ENCODE measurements at places on chromosomes 5 and 9.

- DNase-seq: no peak
Measured at GRCh38 chr5:176883700-176884570, 15.2 kb downstream of the HK3 start.

- DNase-seq: no peak
Measured at GRCh38 chr5:163432544-163432943, 4.9 kb upstream of the CCNG1 start.

DNA sequence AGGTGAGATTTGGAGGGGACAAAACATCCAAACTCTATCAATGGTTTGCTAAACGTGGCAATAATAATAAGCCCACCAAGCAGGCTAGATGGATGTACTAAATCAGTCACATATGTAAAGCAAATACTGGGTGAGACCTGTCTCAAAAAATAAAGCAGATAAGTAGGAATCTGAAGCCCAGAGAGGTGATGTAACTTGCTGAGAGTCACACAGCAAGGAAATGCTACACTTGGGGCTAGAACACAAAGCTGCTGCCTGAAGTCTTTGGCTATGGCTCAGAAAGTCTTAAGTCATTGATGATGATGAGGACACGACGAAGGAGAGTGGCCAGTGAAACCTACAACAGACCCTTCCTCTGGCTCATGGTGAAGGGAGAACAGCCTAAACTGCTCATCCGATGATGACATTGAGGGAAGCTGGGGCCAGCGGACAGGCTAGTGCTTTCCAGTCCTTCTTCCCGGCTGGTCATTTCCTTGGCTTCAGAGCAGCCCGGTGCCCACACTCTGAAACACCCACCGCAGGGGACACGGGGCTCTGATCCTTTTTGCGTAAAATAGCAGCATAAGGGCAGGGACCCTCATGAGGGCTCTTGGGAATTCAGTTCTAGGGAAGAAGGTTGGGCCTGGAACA, 14.1 kb downstream of the DUSP1 start:
- DNase-seq: no peak

DNA sequence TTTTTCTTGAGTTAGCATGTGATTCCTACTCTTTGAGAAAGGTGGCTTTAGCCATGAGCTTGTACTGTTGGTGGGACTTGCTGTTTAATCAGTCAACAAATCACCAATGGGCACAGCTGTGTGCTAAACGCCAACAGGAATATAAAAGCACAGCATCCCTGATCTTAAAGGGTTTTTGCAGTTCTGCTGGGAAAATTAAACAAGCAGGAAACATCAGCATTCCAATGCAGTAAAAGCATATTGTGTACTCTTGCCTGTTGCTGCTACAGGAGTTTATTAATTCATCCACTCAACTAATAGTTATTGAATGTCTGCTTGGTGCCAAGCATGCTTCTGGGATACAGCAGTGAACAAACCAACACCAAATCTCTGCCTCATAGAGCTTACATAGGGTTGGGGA, 27.4 kb upstream of the F2RL1 start:
- DNase-seq: no peak

GRCh38 chr5:148834689-148835088, 8.3 kb downstream of the ADRB2 start:
- DNase-seq: no peak

DNA sequence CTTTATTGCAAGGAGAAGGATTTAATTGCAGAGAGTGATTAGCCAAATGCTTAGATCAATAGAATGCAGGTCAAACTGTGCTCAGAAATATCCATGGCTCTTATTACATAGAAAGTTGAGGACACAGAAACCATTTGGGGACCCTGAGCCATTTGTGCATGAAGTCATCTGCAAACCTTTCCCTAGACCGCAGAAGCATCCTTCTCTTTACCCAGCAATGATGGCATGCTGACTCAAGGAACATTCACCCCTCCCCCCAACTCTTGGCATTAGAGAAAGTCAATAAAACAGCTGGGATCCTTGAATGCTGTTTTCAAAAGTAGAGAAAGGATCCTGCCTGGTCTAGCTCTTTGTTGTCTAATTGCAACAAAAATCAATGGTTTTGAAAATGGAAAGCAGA, 73.5 kb downstream of the PPP2R2B start:
- no peak for DNase-seq
